Amniotic stem cell (primary cell): ENCODE measurements at places on chromosomes 3 and 15.

DNA sequence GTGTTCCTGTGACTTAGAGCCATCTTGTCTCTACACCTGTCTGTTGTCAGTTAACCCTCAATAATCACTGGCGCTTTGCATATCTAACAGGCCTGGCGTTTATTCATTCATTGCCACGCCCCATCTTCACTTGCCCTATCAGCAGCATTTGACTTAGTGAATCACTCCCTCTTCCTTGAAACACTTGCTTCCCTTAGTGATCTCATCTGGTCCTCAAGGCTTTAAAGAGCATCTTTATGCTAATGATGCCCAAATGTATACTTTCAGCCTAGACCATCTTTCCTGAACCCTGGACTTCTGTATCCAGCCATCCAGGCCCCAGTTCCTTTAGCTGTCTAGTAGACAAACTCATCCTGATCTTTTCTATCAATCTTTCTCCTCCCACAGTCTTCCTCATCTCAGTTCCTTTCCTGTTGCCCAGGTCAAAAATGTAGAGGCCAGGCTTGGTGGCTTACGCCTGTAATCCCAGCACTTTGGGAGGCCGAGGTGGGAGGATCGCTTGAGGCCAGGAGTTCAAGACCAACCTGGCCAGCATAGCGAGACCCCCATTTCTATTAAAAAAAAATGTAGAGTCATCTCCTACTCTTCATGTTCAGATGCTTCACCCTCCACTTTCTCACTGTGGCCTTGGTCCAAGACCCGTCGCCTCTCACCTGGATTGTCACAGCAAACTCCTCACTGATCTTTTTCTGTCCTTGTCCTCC lies 1.4 kb upstream of the IGDCC4 start:
- DNase-seq, result no peak

- no peak for DNase-seq
Observed at GRCh38 chr3:36416599-36416998, 36.3 kb downstream of the STAC start.

DNA sequence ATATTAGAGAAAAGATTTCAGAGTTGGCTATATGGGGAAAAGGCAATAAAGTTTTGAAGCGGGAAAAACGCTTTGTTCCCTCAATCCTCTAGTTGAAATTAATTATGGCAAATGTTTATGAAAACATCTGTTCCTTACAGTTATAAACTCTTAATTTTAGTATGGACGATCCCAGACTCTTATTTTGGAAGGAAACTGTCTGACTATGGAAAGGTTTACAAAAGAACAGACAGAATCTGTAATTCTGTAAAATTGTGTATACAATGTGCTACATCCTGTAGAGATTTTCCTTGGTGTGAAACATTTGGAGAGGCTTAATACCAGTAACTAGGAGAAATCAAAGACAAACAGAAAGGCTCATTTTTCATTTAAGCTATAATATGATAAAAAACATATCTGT lies 311.8 kb downstream of the TBC1D5 start:
- DNase-seq, result no peak

GRCh38 chr3:49636883-49637609 lies 37.1 kb upstream of the APEH start:
- DNase-seq, result no peak

- no peak for DNase-seq
Observed at GRCh38 chr3:155420406-155420805, 126.9 kb upstream of the STRIT1 start.

DNA sequence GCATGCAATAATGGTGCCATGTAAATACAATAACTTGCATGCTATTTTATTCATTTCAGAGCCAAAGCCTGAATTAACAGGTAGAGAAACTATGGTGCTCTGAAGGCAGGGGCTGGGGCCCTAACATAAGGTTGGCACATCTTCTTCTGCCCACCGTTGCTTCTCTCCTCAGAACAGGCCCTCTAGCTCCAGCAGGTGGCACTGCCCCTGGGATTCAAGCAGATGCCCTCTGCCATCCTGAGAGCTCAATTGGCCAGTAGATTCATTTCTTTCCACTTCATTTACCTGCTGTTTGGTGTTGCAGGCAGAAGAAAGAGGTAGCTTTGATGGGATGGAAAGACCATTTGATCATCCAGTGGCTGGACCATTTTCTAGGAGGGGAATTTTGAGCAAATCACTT lies 130.5 kb downstream of the FOXB1 start:
- no peak for DNase-seq

- no peak for DNase-seq
Observed at GRCh38 chr3:34016925-34017587, 218.6 kb downstream of the PDCD6IP start.

DNA sequence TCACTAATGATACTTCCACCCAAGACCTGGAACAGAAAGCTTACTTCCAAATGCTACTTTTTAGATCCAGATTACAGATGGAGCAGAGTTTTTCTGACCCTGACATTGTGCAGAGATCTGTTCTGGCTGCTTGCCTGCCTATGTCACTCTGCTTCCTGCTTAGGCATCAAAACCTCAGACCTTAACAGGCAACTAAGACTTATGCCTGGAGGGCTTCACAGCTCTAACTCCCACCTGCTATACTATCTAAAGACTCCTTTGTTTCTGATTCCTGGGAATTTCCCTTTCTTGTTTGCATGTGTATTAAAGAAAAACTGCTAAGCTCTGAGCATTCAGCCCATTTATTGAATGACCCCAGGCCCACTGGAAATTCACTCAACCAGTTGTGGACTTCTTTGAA lies 157.4 kb upstream of the NPHP3 start:
- DNase-seq, result no peak
